ENCODE measurements at places on chromosomes 11 and 22.
A peak's percentile ranks its signal among the peaks of the same experiment; 100 is the strongest.

- no peak for DNase-seq
These were observed 13.5 kb downstream of the FSHB start for GRCh38 chr11:30244265-30244664.

DNA sequence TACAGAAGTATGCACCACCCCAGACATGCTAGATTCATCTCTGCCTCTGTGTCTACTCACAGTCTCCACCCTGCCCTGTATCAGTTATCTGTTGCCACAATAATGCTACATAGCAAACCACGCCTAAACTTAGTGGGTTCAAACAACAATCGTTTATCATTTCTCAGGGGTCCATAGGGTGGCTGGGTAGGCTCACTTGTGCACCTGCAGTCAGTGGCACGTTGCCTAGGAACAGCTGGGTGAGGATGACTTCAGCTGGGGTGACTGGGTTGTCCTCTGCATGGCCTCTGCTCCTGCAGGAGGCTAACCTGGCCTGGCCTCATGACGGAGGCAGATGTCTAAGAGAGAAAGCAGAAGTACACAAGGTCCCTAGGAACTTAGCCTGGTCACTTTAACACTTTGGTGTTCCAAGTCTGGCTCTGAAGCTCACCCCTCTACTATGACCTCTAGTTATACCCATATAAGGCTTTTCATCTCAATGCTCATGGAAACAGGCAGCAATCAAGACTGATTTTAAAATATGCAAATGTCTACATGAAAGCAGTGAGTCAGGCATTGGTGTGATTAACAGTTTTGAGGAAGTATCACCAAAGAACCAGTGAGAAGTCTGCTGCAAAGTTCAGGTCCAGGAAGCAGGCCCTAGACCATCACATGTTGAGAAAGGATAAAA is 10.7 kb downstream of the OLFML1 start:
- DNase-seq, result no peak

DNA sequence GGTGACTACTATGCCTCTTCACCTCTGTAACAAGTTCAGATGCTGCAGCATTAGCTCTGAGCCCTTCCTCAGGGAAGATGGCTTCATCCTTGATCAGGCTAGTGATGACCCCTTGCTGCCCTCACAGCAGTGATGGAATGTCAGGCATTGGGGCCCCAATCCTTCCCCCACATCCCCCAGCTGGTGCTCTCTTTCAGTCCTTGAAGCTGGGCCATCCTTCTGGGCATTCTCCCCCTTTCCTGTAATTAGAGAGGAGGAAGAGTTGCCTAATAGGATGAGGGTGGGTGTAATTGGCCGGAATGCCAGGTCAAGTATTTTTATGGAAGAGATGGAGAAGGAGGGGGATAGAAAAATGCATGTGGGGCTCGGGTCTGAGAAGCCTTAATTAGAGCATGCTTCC is 62.6 kb downstream of the TRAF6 start:
- DNase-seq, result no peak

DNA sequence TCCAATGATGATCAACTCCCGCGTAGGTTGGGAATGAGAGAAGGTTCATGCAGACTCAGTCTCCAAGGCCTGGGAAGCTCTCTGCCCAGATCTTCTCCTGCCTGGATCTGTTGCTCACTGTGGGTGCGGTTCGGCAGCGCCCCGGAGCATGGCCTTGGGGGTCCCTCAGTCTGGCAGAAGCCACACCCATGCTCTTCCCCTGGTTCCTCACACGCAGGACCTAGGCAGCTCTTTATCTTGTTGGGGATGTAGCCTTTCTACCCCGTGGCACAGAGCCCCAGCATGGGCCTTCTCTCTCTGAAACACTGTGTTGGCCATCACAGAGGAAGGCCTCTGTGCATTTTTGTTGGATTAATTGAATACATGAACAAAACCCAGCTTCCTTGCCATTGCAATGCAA is 1461.6 kb downstream of the BRD1 start:
- DNase-seq, result no peak

GRCh38 chr22:19656541-19657251 is 57.6 kb upstream of the SEPTIN5 start:
- DNase-seq, result no peak

GRCh38 chr11:62338218-62338617 is 970 bp downstream of the ASRGL1 start:
- no peak for DNase-seq

- DNase-seq, result no peak
These were observed 6.6 kb upstream of the TEAD1 start for GRCh38 chr11:12667646-12668045.

DNA sequence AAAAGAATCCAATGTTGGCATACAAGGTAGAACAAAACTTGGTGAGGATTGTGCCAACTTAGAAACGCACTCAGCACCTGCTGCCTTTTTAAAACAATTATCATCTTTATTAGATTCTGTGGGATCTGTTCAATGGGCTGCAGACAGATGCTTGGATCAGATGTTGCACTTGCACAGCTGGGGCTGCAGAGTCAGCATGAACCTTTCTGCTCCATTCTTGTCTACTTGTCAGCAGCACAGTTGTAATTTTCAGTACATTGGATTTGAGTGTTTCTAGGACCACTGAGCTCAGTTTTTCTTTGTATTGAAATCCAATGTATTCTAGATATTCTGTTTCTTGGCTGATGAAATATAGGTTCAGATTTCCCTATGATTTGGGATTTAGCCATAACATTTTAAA is 164.5 kb downstream of the LUZP2 start:
- no peak for DNase-seq

- DNase-seq, result no peak
These were observed 733 bp upstream of the GRAMD1B start for GRCh38 chr11:123429336-123429735.

- DNase-seq, result no peak
These were observed 11.2 kb downstream of the RTN4RL2 start for GRCh38 chr11:57471496-57471895.

DNA sequence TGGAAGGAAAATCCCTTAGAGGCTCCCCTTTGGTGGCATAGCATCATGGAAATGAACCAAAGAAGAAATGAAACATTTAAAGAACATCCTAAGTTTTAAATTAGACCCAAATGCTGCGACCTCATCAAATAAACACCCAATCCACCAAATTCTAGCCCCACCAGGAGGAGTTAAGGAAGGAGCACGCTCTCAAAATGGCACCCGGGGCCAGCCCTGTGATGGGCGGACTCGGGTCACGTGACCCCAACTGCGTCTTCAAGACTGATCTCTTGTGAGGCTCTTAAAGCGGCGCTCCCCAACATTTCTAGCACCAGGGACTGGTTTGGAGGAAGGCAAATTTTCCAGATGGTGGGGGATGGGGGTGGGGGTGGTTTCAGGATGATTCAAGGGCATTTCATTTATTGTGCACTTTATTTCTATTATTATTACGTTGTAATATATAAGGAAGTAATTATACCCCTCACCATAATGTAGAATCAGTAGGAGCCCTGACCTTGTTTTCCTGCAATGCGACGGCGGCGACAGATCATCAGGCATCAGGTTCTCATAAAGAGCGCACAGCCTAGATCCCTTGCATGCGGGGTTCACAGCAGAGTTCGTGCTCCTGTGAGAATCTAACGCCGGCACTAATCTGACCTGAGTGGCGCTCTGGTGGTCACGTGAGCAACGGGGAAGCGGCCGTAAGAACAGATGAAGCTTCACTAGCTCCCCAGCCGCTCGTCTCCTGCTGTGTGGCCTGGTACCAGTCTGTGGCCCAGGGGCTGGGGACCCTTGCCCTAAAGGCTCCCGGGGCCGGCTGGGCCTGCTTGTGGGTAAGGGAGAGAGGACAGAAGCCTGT is 90.6 kb upstream of the SLC22A12 start:
- DNase-seq, result no peak

DNA sequence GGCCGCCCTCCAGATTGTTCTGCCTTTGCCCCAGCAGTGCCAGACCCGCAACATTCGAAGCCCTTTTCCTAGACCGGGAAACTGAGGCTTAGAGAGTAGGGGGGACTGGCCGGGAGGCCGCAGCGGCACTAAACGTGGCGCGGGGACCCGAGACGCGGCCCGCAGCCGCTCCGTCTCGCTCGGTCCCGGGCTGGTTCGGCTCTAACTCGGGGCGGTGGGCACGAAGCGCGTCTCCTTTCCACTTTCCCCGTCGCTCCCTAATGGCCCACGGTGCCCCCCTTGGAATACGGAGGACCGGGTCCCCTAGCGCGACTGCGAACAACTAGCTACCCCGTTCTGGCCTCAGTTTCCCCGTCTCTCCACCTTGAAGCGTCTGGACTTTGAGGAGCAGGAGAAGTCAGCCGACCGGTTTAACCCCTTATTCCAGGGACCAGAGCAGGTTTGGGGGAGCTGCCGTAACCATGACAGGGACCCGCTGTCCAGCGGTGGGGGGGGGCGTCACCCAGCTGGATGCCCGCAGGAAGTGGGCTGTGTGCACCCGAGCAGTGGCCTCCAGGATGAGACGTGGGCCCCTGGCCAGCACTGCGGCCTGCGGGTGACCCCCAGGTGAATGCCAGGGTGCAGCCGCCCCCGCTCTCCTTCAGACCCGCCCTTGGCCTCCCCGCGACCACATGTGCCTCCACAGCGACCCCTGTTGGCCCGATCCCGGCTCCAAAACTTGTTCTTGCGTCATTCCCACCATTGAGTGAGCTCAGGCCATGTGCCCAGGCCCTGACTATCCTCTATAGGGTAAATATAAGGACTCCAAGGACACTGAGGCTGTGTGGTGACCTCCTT is 1.1 kb downstream of the CDC42EP1 start:
- peak; percentile 36 for DNase-seq

DNA sequence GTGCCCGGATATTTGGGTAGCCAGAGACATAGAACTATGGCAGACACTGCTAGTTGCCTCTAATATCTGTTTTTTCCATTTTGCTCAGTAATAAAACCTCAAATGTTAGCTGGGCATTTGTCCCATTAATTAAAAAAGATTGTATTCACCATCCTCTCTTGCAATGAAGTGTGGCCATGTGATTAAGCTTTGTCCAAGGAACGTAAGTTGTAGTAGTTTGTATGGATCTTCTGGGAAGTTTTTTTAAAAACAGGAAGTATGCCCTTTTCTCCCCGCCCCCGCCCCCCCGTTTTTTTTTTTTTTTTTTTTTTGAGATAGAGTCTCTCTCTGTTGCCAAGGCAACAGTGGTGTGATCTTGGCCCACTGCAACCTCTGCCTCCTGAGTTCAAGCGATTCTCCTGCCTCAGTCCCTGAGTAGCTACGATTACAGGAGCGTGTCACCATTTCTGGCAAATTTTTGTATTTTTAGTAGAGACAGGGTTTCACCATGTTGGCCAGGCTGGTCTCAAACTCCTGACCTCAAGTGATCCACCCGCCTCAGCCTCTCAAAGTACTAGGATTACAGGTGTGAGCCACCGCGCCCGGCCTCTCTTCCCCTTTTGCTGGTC is 1.7 kb upstream of the TMEM135 start:
- no peak for DNase-seq

GRCh38 chr11:12968101-12968500 is 41.0 kb upstream of the RASSF10 start:
- no peak for DNase-seq

- no peak for DNase-seq
These were observed 14.4 kb downstream of the RNH1 start for GRCh38 chr11:492427-493226.

- no peak for DNase-seq
These were observed 659.4 kb downstream of the TBC1D22A start for GRCh38 chr22:47421846-47422245.

DNA sequence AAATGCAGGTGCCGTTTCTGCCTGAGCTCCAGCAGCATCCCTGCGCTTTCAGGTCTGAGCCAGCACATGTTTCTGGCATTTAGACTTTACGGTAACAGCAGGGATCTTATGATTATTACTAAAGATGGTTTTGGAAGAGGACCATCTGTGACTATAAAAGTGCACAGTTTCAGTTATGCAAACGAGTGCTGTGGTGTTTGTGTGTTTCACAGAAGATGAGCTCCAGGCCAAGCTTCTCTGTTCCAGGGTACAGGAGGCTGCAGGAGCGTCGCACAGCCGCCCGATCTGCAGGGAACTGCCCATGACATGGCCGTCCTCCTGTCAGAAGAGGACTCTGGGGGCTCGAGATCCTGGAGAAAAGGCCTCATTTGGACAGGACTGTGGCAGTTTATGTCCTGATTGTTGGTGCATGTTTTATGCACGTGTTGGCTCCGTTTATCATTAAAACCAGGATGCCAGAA is 297.3 kb downstream of the TBC1D22A start:
- DNase-seq, result no peak

GRCh38 chr11:65474864-65475263 is 24.0 kb upstream of the MALAT1 start:
- no peak for DNase-seq

DNA sequence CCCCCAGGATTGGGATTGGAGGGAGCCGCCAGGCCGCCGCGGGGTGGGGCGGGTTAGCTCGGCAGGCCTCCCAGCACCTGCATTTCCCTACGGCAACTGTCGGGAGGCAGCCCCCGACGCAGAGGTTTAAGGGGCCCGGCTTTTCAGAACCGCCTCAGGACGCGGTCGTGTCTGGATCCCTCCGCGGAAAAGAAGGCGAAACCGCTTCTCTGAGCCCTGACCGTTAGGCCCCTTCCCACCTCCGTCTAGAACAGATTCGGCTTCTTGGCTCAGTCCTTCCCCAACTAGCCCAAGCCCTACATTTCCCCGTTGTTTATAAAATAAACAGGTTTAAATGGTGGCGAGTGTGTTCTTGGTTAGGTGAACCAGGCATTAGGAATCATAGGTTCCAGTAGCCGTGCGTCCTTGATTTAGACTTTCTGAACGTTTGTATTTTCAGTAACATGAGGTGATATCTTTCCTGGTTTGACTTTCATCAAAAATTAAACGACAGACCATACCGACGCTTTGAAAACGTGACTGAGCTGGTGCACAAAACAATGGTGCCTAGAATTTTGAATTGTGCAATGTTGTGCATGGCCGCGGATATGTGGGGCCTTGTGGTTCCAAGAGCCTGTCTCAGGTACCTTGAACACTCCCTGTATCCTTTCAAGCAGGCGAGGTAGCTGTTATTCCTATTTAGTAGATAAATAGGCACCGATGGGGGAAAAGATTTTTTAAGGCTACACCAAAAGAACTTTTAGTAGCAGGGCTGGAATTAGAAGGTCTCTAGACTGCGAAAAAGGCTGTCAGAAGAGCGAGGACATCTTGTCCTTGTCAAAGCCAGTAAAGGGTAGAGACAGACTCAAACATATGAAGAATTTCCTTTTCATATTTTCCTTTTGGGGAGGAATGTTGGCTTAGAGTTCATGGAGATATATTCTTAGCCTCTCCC is 1.2 kb upstream of the HSPA8 start:
- no peak for DNase-seq

- DNase-seq, result no peak
These were observed at the start of gene AMOTL1 for GRCh38 chr11:94767701-94768601. TSS of gene AMOTL1 (plus strand) at chr11:94768356. CDS start at chr11:94768512, 156 bp downstream.

GRCh38 chr11:6094186-6094585 is 13.3 kb upstream of the OR56B4 start:
- no peak for DNase-seq

GRCh38 chr11:5476186-5476819 is 12.2 kb upstream of the OR52D1 start:
- DNase-seq, result peak; percentile 6

DNA sequence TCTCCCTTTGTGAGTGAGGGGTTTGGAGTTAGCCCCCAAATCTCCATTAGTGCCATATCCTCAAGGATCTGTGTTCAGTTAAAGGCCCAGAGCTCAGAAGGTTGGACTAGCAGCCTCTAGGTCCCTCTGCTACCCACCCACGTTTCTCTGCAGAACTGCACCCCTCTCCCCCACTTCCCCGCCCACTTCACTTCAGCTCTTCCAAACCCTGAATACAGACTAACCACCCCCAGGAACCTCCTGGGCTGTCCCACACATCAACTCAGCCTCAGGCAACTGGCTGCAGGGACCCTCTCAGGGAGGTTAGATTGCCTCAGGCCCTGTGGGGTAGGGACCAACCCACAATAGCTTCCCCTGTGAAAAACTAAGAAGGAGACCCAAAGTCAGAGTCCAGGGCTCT is 840 bp downstream of the VPREB3 start:
- no peak for DNase-seq

GRCh38 chr11:34793666-34794065 is 122.5 kb downstream of the APIP start:
- no peak for DNase-seq
